ENCODE measurements at places on chromosomes 2 and 18.

DNA sequence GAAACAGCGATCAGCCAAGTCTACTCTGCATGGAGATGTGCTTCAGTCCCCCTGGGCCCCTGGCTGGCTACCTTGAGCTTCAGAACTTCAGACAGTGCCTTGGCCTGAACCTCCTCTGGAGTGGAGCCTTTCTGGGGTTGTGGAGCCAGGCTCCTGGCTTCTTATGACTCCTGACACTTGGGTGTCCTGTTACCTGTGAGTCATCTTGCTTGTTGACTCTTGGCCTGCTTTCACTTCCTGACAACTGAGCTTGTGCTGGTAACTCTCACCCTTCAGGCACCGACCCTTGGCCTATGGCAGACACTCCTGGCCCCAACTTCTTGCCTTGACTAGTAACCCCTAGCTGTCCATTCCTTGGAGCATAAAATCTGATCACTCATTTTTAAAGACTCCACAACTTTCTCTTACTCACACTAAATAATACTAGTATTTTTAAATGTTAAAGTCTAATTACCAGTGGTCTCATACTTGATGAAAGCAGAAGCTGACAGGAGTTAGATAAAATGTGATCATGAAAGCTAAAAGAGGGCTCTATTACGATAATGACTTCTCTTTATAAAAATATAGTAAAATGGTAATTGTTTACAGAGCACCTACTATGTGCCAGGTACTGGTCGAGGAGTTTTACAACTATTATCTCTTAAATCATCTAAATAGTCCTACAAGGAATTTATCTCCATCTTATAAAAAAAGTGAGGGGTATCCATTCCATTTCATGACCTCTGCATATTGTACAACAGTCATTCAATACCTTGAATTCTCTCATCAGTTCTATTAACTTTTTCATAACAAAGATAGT lies 46.3 kb upstream of the VIT start:
- DNase-seq = no peak

DNA sequence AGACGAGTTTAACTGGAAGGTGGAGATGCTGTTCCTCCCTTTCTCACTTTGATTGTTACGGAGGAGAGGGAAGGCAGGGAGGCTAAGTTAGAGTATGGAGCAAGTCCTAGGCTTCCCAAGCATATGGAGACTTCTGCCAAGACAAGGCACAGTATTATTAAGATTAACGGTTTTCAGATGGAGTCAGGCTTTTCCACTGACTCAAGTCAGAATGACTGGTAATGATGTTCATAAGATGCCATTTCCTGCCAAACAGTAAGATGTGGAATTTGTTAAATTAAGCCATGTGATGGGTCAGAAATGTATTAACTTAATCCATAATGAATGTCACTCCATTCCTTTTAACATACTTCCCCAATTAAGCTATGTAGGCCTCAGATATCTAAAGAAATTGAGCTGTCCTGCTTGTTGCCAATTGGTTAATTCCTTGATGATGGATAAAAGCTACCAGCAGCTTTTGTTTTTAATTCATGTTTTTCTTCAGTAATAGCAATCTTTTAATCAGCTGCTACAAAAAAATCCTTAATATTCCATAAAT lies 383.7 kb downstream of the ZNF521 start:
- no peak for DNase-seq

GRCh38 chr2:102256276-102256675 lies 55.1 kb upstream of the IL1RL1 start:
- DNase-seq = no peak

GRCh38 chr2:124261456-124261855 lies 236.4 kb downstream of the CNTNAP5 start:
- DNase-seq = no peak

GRCh38 chr2:28972778-28973335 lies 8.2 kb upstream of the TOGARAM2 start:
- no peak for DNase-seq

DNA sequence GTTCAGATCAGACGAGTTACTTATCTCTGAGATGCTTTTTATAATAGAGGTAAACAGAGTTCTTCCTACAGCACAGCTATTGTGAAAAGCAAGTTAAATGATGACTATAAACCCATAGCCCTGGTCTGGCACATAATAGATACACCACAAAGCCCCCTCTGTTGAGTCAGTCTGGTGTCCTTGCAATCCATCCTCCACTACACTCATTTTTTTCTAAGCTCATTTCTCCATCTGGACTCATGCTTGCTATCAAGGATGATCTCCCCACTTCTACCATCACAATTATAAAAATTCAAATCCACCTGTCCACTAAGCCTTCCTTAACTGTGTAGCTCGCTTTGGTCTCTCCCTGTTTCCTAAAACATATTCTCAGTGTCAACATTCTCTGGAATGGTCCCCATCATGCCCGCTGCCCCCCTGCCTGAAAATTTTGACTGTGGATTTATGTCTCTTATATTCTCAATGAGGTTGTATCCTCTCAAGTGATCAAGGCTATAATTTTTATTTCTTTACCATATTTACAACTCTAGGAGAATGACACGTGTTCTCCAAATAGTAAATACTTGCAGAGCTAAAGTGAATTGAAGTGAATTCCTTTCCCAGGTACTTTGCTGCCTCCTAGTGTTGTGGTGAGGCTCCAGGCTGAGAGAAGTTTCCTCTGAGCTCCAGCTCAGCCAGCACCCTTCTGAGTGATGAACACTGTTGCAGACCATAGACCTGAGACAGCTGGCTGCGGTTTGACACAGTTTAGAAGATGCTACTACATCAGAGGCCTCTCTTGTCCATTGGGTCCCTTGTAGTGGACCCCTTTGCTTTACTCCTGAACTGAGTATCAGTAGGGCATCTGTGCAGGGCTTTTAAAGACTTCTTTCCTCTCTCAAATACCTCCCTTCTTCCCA lies 108.7 kb downstream of the DPP10 start:
- peak; percentile 5 for DNase-seq
